Nucleus accumbens (tissue), 56 donors: ENCODE measurements at places on chromosomes 12 and 14.

DNA sequence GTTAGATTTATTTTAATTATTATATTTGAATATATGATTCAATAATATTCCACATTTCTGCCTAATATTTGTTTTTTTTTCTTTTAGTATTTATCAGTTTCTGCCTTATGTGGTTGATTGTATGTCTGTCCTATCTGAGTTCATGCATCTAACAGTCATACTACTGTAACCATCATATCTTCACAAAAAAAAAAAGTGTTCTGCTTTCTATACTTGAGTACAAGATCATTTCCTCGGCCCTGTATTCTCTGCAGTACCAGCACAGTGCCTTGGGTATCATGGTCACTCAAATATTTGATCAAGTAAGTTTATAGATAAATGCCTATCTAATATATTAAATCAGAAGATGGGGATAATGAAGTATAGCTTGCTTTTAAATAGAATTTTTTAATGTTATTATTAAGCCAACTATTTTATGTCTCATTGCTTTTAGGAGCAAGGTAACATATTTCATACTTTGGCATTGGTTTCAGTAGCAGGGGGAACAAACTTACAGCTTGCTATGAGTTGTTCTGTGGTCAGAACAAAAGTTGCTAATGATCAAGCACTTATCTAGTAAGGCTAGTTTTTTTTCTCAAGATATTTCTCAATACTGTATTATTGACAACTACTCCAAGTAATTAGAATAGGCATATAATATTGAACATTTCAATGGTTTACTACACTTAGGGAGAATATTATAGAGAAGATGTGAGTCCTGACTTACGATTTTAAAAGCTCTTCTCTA lies 290.5 kb upstream of the FBXO33 start:
- no peak for DNase-seq

GRCh38 chr14:66242001-66242400 lies 244.2 kb upstream of the CCDC196 start:
- DNase-seq = no peak

DNA sequence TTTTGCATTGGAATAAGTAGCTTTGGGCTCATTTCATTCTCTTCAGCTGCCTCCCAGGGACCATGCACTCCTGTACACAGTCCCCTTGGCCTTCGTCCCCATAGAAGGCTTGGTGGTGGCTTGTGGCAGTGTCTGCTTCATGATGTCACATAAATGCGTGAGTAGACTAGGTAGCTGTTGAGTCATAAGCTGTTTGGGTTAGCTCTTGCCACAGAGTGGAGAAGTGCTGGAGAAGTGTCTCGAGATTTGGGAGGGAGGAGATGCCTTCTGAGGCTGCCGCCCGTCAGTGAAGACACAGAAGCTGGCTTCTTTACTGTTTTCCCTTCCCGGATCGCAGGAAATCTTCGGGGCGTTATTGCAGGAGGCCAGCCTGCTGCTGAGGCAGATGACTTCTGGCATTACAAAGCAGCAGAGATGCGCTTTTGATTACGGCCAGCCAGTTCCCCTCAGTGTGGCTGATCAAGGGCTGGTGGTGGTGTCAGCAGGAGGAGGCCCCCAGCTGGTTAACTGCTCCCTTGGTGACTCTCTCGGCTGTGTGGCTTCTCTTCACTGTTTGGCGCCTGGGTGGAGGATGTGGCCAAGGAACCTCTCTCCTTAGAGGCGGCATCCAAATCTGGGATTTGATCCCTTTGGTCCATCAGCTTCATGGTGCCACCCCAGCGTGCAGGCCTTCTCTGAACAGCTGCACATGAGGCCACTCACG lies 67.6 kb downstream of the AACS start:
- DNase-seq = no peak

DNA sequence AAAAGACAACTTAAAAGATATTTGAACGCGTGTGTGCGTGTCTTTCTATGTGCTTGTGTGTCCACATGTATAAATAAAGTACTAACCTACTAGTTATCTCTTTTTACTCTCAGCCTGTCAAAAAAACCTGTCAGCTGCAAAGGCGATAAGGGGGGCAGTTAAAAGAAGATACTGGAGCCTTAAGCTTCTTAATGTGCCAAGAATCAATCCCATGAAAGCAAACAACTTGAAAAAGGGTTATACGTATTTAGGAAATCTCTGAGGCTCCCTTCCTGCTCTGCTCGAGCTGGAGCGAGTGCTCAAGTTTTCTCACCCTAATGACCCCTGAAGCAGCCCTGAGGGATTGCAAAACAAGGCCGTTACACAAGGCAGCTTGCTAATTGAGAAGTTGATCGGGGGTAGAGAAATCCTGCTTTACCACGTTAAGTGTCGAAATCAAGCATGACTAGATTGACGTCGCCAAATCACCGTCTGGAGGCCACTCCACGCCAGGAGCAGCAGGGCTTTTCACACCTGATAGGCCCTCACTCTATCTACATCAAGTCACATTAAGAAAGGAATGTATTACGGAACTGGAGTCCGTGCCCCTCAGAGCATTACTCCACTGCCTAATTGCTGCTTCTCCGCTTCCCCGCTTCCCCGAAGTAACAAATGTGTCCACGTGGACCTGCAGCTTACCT lies 32.4 kb downstream of the LMO3 start:
- DNase-seq = peak; percentile 8

DNA sequence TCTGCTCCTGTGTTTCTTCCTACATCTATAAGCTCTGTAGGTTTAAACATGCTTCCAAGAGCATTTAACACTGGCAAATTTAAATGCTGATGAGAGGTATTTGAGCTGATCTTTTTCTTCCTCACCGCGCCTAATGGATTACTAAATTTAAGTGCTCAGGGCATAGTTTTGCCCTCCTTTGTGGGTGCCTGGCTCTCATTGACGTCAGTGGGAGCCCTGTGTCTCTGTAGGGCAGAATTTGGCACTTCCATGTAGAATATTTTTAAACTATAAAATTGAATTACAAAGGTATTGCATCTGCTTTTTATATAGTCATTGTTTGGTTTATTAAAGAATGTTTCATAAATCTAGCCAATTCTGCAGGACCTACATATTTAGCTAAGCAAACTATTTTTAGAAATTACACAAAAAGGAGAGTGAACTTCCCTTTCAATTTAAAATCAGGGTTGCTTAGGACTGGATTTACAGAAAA lies 444.8 kb downstream of the AEBP2 start:
- no peak for DNase-seq

- DNase-seq = no peak
Measured at GRCh38 chr12:48126953-48127630, 7.9 kb downstream of the PFKM start.

DNA sequence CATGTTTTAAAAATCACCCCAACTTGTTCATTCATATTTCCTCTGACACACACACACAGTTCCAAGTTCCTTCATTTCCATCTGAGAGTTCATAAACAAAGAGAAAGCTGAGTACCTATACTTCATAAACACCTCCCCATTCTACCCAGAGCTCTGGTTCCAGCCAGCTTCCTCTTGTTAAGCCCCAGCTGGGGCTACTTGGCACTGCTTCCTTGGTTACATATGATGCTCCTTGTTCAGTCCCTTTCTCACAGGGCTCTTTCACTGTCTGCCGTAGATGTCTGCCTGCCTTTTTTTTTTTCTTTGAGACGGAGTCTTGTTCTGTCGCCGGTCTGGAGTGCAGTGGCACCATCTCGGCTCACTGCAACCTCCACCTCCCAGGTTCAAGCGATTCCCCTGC lies 77.5 kb downstream of the COX16 start:
- DNase-seq = no peak
